Non-pigmented ciliary epithelial cell (primary cell): ENCODE measurements at places on chromosomes 4 and X.

- no peak for DNase-seq
These were observed 28.4 kb downstream of the GUCY1B1 start for GRCh38 chr4:155787113-155787710.

DNA sequence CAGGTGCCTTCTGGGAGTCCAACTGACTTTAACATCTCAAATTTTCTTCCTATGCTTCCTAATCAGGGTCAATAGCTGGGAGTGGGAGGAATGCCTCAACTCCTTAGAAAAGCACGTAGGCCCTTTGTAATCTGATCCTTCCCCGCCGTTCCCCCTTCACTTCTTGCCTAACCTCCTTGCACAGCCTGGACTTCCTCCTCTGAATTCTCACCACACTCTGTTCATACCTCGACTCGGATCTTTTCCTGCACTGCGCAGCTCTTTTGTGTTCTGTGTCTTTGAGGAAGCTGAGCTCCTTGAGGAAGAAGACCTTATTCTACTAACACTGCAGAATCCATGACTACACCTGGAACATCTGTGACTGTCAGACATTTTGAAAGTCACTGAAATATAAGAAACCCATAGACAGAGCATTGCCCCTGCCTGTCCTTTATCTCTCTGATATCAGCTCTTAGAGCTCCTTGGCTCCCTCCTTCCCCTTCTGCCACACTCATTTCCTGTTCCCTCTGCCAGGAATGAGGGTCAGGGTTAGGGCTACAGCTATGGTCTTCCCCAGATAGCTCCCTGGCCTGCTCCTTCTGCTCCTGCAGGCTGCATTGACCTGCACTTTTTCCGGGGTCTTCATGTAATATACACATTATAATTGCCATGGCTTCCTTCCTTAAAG lies 140.2 kb upstream of the LDB2 start:
- no peak for DNase-seq

DNA sequence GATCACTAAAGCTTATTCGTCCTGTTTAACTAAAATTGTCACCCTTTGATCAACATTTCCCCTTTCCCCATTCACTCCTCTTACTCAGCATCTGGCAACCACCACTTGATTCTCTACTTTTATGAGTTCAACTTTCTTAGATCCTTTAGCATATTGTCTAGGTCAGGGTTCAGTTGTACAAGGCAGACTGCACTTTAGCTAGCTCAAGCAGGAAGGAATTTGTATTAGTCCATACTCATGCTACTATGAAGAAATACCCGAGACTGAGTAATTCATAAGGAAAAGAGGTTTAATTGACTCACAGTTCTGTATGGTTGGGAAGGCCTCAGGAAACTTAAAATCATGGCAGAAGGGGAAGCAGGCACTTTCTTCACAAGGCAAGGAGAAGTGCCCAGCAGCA lies 44.3 kb downstream of the TASL start:
- DNase-seq = no peak

DNA sequence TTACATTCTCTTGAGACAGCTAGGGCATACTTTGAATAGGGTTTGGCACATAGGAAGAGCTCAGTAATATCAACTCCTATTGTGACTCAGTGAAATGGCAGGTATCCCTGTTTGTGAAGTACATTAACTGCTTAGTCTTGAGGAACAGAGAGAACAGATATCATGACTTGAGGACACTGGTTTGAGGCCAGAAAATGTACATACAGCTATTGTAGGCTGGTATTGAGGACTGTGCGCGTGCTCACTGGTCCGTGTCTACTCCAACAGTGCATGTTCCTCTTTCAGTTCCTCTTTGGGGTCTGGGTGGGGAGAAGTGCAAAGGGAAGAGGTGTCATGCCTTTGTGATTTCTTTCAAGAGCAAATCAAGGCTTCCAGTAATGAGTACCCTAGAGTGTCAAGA lies 34.6 kb upstream of the TBC1D9 start:
- no peak for DNase-seq

DNA sequence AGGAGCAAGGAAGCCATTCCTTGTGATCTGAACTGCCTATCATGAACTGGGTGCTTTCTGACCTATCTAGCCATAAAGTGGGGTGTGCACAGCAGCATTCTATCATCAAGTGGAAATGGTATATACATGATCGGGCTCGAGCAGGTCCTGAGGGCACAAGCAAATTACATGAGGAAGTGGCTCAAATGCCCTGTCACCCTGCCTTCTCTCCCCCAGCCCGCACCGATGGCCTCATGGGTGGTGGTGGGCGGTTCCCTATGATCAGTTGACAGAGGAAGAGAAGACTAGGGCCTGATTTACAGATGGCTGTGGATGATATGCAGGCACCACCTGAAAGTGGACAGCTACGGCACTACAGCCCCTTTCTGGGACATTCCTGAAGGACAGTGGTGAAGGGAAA lies 46.3 kb upstream of the BCLAF3 start:
- no peak for DNase-seq

DNA sequence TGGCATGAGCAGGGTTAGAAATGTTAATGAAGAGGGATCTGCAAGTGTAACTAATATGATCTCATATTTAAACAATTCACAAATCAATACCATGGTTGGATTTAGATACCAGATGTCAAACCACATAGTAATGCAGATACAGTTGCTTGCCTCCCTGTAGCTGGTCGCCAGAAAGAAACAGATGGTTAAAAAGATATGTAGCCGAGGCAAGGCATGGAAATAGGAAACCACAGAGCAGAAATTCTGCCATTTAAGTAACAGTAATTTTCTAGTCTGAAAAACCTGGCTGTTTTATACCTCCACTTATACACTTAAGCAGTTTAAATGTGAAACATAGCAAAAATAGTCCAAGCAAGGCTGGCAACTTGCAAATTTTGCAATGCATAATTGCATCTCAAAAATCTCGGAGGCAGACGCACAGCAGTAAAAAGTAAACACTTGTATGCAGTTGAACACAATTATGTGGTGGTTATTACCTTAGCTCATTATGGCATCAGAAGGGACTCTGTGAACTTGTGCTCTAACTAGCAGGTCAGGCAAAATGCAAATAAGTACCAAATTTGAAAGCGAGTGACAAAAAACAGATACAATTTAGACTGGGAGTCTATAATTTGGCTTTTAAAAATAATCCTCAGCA lies 126.8 kb downstream of the NAA11 start:
- DNase-seq = peak; percentile 15

DNA sequence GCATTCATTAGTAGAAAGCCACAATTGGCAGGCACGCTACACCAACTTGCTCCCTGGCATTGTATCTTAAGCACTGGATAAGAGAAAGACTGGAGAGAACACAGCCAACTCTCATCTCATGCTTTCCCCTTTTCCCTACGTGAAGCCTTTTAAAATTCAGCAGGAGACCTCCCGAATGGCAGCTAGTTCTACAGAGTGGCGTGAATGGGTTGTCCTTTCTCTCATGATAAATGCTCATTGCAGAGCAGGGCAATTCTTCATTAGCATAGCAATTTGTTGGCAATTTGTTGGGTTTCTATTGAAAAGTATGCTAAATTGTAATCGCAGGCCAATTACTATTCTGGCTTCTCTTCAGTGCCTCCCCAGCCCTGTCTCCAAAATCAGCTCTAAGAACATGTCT lies 48.0 kb downstream of the SEPTIN11 start:
- DNase-seq = no peak

DNA sequence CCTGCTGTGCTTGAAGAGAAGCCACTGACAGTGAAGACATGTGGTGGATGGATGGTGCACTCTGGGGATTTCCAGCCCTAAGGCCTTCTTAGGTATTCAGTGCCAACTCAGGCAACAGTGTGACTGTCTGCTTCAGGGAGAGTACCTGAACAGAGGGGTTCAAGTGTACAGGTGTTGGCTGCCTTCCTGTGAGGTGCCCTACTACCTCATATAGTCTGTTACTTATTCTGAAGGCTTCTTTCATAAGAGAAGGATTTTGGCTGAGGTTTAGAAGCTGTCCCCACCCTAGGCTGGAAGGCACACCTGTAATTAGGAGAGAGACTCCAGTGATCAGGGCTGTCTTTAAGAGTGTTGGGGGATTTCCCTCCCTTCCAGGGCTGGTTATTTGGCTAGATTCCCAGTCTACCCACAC lies 1.8 kb downstream of the FTHL17 start:
- no peak for DNase-seq

DNA sequence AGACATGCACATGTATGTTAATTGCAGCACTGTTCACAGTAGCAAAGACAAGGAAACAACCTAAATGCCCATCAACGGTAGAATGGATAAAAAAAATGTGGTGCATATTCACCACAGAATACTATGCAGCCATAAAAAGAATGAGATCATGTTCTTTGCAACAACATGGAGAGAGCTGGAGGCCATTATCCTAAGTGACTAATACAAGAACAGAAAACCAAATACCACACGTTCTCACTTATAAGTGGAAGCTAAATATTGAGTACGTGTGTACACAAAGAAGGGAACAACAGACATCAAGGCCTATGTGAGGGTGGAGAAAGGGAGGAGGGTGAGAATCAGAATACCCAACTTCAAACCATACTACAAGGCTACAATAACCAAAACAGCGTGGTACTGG lies 17.4 kb upstream of the LNX1 start:
- no peak for DNase-seq

GRCh38 chr4:73692254-73692653 lies 48.1 kb upstream of the CXCL8 start:
- DNase-seq = no peak

- DNase-seq = no peak
These were observed 334.9 kb downstream of the DCTD start for GRCh38 chr4:182582245-182582644.

DNA sequence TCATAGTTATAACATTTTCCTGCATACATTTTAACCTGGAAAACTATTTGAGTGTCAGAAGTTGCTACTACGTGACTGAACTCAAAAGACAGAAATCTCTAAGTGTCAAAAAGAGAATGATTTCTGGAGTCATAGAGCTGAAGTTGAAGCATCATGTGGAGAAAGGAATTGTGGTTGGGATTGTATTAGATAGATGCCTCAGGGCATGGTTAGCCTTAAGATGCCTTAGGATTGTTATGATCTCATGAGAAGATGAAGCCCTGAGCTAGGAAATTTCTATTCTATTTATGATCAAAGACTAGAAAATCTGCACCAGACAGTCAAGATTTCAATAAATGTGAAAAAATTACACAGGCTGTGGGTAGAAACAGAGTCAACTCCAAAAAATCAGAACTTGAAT lies 20.2 kb downstream of the EPGN start:
- no peak for DNase-seq

GRCh38 chrX:75546724-75547511 lies 24.1 kb upstream of the ZDHHC15 start:
- no peak for DNase-seq

GRCh38 chrX:109911046-109911445 lies 91.9 kb upstream of the TMEM164 start:
- no peak for DNase-seq

GRCh38 chr4:162659716-162660115 lies 495.9 kb upstream of the FSTL5 start:
- DNase-seq = no peak

DNA sequence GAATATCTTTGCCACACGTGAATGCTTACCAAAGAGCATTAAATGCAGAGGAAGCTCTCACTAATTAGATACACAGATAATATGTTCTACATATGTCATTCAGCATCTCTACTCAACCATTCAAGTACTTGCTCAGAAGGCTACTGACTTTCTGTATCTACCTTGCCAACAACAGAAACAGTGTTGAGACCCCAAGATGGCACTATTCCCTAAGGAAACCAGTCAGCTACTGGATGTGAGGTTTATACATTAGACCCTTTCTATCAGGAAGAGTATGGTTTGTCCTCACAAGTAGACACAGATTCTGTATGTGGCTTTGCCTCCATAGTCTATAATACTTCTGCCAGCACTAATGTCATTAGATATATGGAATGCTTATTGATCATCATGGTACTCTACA lies 443.9 kb upstream of the INTU start:
- no peak for DNase-seq

GRCh38 chr4:153539422-153539821 lies 73.3 kb downstream of the TMEM131L start:
- no peak for DNase-seq
